Sigmoid colon (tissue), 7 donors: ENCODE measurements at places on chromosomes 2 and 18. TPM values are rescaled to one million over a fixed set of nuclear protein-coding genes. Genes with fewer than 3 reads are reported as not detected.

The TAF4B gene
- polyA plus RNA-seq = 0.46 TPM

The GREB1L gene
- polyA plus RNA-seq = not detected

The ECEL1 gene
- polyA plus RNA-seq = not detected

The GEN1 gene
- 2.1 TPM for polyA plus RNA-seq

The TGFA gene
- 8.7 TPM for polyA plus RNA-seq

The PTPN18 gene
- polyA plus RNA-seq = 49.7 TPM

The VWA3B gene
- polyA plus RNA-seq = 1.4 TPM

The EGR4 gene
- polyA plus RNA-seq = not detected

The UGT1A3 gene
- not detected for polyA plus RNA-seq

The TRAK2 gene
- 76.5 TPM for polyA plus RNA-seq

The UGT1A4 gene
- 0.60 TPM for polyA plus RNA-seq

The TMEM185B gene
- polyA plus RNA-seq = 1.8 TPM

The MEP1B gene
- polyA plus RNA-seq = 3.7 TPM

The IMPA2 gene
- 138 TPM for polyA plus RNA-seq

The TUBA3E gene
- polyA plus RNA-seq = not detected

The LIMS3 gene
- polyA plus RNA-seq = not detected

The ARHGAP15 gene
- 3.7 TPM for polyA plus RNA-seq

The CPO gene
- not detected for polyA plus RNA-seq
